ENCODE measurements at places on chromosomes 1 and 21.
A peak's percentile ranks its signal among the peaks of the same experiment; 100 is the strongest.

GRCh38 chr1:72827278-72827677 lies 544.9 kb upstream of the NEGR1 start:
- no peak for DNase-seq

DNA sequence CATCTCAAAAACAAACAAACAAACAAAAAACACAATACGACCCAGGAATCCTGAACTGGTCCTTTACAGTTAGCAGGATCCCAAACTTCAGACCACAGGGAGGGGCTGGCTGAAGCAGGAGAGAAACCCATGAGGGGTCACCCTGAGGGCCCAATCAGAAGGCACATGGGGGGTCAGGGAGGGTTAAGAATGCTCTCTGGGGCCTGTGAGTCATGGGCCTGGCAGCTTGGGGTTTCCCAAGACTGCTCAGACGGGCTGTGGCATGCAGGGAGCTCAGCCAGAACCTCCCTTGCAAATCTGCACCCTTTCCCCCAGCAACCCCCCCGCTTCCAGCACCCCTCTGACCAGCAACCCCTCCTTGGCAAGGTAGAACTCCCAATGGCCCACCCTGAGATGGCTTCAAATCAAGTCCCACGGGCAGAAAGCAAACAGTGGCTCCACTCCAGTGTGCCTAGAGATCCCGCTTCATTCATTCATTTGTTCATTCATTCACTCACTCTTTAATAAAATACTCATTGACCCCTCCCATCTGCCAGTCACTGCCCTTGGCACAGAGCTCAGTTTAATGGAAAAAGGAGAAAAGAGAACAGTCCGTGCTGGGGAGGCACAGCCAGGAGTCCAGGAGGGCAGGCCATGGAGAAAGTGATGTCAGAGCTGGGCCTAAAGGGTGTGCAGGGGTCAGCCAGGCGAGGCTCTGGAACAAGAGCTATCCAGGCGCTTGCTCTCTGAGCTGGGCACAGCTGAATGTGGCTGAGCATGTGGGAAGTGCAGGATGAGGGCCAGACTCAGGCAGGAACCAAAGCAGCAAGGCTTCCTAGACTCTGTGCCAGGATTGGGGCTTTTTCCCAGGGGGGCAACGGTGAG lies 8.2 kb downstream of the UQCRHL start:
- peak; percentile 84 for DNase-seq

DNA sequence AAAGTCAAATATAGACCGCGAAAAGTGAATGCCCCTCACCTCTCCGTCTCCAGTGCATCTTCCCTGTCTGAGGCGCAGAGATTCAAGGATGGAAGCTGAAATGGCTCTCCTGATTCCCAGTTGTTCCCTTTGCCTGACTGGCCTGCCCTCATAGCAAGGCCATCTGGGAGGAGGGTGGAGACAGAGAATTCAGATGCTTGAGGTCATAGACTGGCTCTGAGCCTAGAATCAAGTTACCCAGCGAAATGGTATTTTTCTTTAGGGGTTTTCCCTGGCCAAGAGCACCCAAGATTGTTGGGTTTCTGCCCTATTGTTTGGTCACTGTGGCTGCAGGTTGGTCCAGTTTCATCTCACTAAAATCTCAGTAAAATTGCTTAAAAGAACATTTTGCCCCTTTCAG lies 7.2 kb downstream of the METTL13 start:
- DNase-seq = no peak

- no peak for DNase-seq
Measured at GRCh38 chr1:58994664-58995063, 210.8 kb upstream of the JUN start.

DNA sequence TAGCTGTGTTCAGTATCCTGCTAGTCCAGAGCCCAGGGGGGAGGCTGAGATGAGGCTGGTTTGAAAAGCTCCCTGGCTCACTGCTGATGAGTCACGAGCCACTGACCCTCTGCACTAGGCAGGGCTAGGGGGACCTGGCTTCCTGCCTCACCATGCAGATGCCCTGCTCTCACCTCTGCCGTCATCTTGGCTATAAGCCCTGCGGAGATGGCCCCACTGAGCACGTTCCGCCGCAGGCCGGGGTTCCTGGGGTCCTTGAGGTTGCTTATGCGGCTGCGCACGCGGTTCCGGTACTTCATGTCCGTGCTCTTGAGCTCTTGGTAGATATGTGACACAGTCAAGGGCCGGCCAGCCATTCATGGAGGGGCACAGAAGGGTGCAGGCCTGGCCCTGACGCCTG lies 24.1 kb upstream of the ZNF436 start:
- DNase-seq = peak; percentile 48

- no peak for DNase-seq
Measured at GRCh38 chr21:45866551-45866950, 115.0 kb upstream of the COL6A1 start.

- no peak for DNase-seq
Measured at GRCh38 chr1:208446271-208446691, 202.1 kb upstream of the PLXNA2 start.

- no peak for DNase-seq
Measured at GRCh38 chr1:209655411-209656231, 3.4 kb upstream of the LAMB3 start.

- no peak for DNase-seq
Measured at GRCh38 chr1:206911064-206911663, 10.6 kb downstream of the FCMR start.

DNA sequence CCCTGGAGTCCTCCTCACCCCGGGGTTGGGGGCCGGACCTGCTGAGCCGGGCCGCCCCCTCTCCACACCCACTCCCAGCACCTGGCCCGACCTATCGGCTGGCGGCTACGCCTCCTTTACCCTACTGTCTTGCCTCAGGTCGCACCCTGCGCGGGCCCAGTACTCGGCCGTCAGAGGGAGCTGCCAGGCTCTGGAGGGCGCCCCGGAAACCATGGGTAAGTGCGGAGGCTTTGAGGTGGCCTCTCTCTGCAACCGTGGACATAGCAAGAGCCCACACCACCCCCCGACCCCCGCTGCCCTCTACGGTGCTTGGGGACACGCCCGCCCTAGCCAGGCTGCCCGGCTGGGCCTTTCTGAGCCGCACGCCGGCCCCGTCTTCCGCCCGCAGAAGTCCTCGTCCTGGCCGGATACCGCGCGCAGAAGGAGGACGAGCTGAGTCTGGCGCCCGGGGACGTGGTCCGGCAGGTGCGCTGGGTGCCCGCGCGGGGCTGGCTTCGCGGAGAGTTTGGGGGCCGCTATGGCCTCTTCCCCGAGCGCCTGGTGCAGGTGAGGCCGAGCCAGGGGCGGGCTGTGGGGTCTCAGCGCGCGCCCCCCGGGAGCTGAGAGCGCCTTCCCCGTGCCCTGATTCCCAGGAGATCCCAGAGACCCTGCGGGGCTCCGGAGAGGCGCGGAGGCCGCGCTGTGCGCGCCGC lies at the start of gene SH3D21:
SH3D21 (plus strand) TSS at position 159 of the 692 bp plus-strand sequence; CDS start at position 212, 53 bp downstream.
- DNase-seq = no peak

DNA sequence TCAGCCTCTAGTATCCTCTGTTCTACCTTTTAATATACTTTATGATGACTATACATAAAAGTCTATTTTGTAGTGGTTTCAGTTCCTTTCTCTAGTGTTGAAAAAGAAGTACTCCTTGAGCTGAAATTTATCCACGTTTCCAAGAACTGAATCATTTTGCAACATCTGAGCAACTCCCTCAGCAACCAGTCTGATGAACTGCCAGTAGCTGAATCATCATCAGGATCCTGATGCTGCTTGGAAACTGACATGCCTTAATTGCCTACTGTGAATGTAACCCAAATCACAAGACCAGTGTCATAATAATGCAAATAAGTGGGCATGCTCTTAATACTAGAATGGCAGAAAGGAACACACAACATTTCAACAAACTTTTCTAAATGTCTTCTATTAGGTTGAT lies 103.3 kb downstream of the CYYR1 start:
- no peak for DNase-seq

- peak; percentile 5 for DNase-seq
Measured at GRCh38 chr1:86504895-86505563, 36.3 kb downstream of the CLCA1 start.

DNA sequence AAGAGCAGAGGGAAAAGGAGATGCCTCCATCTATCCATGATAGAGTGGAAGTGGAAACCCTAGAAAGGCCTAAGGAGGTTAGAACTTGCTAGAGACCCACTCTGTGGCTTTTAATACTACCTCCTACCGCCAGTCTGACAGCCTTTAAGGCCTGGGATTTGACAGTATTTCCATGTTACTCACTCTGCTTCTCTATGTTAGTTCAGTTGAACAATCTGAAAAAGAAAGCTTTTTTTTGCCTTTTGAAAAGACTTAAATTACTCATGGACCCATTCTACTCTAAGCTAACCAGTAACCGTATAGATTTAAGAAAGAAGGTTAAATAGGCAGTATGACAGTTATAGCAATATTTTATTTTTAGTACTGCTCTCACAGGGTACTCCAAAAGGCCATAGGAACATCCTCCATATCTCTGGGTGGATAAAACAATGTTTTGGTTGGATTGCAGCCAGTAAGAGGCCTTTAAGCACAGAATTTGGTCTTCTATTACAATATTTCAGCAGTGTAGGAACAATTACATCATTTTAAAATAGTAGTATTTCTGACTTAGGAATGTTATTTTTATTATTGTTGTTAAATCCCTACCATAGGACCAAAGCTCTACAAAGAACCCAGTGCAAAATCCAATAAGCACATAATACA lies 15.9 kb upstream of the GPR25 start:
- DNase-seq = no peak

DNA sequence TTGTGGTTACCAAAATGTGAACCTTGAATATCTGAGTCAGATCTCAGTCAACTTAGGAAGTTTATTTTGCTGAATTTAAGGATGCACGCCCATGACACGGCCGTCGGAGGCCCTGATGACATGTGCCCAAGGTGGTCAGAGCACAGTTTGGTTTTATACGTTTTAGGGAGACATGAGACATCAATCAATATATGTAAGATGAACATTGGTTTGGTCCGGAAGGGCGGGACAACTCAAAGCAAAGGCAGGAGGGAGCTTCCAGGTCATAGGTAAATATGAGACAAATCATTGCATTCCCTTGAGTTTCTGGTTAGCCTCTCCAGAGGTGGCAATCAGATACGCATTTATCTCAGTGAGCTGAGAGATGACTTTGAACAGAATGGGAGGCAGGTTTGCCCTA lies 1.0 kb upstream of the PRMT2 start:
- DNase-seq = no peak

- no peak for DNase-seq
Measured at GRCh38 chr1:10398278-10398733, 558 bp upstream of the PGD start.

DNA sequence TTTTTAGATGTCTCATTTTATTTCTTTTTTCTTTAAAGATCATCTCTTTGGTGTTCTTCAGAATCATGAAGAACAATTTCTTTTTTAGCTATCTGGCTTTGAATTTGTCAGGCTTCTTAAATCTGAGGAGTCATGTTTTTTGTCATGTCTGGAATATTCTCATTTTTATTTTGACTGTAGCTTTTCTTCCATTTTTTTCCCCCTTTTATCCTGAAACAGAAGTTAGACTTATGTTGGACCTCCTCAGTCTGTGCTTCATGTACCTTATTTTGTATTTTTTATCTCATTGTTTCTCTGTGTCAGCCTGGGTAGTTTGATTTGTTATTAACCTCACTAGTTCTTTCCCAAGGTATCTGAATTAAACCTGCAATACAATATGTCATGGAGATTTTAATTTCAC lies 319.2 kb upstream of the ADGRL4 start:
- DNase-seq = no peak

DNA sequence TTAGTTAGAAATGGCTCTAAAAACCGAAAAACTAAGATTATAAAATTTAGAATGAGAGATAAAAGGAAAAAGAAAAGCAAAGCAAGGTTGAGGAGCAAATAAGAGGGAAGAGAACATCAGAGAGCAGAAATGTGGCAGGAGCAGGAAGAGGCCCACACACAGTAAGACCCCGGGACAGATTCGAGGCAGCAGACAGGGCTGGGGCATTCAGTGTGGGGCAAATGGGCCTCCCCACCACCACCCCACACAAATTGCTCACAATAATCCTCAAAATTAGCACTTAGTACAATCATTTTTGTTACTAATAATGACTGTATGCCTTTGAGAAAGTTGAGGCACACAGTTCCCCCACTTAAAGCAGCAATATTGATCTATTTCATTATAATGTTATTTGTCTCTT lies 17.1 kb upstream of the SLC44A3 start:
- DNase-seq = no peak

- DNase-seq = peak; percentile 92
Measured at GRCh38 chr1:182588500-182589396, at the start of gene RNASEL. RNASEL (minus strand) TSS chr1:182589256; CDS start chr1:182586806, 2,450 bp downstream.

DNA sequence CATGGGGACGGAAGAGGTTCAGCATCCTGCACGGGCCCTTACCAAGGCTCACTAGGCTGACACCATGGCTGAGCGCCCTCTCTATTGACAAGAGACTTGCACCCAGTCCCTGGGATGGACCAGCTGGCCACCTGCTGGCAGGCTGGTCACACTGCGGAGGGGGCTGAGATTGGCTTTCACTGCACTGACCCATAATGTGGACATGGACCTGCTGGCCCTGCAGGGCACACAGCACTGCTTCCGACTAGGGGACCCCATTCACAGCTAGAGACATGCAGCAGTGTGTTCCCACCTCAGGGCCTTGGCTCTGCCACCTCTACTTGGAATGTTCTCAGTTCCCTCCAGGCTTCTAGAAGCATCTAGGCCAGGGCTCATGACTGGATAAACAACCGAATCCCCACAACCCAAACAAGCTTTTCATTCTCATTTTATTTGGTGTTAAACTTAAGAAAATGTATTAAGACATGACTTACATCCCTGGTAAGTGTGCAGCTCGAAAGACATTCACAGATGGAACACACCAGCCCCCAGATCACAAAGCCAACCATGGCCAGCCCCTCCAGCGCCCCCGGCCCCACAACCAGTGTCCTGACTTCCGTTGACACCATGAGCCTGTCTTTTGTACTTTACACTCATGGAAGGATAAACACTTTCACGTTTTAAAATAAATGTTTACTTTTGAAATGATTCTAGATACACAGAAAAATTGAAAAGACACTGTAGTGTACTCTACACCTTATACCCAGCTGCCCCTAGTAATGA lies 9.3 kb upstream of the SRARP start:
- DNase-seq = peak; percentile 62

DNA sequence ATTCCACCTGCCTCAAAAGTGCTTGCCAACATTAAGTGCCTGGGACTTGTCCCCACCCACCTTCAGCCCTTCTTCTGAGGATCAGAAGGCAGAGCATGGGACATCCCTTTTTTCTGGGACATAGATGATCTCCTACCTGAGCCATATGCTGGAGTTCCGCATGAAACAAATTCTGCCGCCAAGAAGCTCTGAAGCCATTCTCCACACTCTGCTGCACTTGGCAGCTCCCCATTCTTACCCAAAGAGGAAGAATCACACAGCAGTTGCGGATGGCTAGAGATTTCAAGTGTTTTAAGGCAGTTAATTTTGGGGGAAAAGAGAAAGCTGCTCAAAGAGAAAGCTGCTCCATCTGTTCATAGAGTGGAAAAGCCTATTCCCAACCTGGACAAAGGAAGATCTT lies 197.3 kb upstream of the COA6 start:
- DNase-seq = no peak

DNA sequence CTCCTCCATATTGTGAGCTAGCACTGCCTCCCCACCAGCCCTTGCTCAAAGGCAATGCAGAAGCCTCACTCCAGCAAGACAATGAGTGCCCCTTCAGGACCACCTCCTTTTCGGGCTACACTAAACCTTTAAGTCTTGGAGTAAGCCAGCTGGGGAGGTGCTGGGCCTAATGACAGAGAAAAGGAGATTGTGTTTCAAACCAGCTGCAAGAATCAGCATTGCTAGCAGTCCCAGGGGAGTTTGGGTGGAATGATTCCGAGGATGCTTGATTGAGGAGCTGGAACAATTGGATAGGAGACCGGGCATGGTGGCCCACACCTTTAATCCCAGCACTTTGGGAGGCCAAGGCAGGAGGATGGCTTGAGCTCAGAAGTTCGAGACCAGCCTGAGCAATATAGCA lies 54.1 kb upstream of the GPR37L1 start:
- no peak for DNase-seq

Data from ELF-1 (cell line).